CD4-positive, alpha-beta T cell (primary cell): ENCODE measurements at places on chromosomes 5 and 9.

DNA sequence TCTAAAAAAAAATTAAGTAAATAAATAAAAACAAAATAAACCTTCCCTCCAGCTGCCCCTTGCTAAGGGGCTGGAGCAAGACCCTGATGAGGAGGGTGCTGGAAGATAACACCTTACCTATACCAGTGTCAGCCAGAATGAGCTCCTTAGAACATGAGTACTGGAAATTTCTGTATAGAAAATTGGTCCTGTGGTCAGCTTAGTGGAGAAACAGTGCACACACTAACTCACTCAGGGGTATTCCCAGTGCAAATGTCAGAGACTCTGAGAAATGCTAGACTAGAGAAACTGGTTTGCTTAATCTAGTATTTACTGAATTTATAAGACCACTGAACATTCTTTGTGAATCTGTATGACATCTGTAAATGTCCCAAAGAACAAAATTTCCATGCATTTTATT lies 62.1 kb upstream of the CTXN3 start:
- DNase-seq, result no peak

DNA sequence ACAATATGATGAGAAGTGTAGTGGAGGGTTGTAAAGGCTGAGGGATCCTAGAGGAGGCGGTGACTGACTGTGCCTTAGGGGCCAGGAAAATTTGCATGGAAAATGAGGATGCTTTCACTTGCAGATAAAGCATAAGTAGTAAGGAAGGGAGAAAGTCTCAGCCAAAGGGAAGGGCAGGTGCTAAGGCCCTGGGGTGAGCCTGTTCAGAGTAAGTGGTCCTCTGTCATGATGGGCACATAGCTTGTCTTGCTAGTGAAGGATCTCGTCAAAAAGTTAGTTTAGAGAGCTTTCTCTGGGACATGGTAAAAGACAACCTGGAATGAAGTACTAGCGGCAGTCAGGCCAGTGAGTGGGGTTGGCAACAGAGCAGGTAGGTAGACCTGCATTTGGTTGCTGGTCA lies 75.4 kb upstream of the CPLX2 start:
- DNase-seq, result no peak

DNA sequence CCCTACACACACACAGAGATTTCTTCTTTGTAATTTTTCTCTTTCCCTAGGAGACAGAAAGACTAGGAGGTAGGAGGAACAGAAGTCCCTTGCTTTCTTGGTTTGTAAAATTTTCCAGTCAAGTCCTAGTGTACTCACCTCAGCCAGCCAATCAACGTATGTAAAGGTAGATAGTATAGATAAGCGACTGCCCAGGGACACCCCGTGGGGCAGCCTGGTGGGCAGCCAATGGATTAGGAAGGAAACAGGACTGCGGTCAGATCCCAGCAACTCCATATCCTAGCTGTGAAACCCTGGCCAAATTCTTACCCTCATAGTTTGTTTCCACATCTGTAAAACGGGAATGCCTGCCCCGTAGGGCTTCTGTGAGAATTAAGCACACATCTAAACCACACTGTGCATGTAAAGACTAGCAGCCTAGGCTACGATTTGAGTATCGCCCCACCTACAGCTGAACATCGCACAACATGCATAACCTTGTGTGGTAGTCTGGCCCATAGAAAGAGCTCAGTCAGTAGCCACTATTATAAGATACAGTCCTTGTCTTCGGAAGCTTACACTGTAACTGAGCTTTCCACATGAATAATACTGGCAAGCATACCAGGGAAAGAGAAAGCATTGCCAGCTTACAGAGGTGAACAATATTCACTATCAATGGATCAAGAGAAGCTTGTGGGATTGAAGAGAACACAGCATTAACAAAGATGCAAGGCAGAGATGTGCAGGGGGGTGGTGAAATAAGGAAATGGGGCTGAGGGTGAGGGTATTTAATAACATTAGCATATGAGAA lies 353.4 kb upstream of the PANK3 start:
- DNase-seq, result no peak

DNA sequence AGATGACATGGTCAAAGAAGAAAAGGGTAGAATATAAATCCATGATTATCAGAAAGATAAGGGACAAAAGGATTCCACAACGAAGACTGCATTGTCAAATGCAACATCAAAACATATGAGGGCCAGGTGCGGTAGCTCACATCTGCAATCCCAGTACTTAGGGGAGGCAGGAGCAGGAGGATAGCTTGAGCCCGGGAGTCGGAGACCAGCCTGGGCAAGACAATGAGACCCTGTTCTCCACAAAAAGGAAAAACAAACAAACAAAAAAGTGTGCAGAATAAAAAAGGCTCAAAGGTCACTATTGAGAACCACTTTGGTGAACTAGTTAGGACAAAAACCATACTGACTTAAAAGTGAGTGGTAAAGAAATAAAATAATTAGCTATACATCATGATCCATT lies 60.2 kb upstream of the NR5A1 start:
- DNase-seq, result no peak
